ENCODE measurements at places on chromosomes 13 and 19.

DNA sequence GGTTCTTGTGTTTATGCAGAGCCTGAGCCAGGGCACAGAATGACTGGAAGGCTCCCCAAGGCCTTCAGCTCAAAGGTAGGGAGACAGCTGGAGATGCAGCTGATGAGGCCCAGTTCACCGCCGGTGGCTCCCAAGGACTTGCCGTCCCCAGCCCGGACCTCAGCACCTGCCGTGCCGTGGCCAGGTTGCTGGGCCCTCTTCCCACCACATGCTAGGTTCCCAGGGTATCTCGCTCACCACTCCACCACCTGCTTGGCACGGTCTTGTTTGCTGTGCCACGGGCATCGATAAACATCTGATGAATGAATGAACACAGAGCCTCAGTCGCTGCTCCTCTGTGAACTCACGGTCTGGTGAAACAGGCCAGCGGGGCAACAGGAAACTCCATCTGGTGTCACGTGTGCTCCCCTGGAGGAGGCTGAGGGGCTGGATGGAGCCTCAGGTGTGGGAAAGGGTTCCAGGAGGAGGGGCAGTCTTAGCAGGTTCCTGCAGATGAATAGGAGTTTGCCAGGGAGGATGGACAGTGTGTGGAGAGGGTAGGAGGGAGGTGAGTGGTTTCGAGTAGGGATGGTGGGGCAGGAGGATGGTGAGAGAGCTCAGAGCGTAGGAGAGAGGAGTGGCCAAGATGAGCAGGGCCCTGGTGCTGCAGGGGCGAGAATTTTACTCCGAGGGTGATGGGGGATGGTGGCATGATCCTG is 3.6 kb upstream of the KLK14 start:
- DNase-seq, result no peak

- DNase-seq, result no peak
Observed at GRCh38 chr19:16676101-16676798, 15.3 kb downstream of the TMEM38A start.

DNA sequence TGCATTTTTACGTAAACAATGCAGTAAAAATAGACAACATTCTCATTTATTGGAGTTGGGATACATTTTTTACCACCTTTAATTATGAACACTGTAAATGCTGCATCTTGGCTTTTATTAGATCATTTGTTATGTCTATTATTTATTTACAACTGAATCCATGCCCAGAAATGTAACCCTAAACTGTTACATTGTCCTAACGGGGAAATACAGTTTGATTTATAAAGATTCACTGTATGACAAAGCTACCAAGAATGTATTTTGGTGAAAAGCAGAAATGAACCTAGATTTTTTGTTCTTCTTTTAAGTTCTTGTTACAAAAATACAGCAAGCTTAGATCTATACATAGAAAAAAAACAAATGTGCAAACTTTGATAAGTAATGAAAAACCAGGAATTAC is 1.1 kb downstream of the METTL21C start:
- DNase-seq, result no peak

- DNase-seq, result no peak
Observed at GRCh38 chr19:35592226-35592625, 6.3 kb downstream of the PMIS2 start.

- DNase-seq, result no peak
Observed at GRCh38 chr13:44012910-44013757, 133.4 kb downstream of the LACC1 start.

GRCh38 chr13:33610438-33611120 is 207.4 kb upstream of the RFC3 start:
- no peak for DNase-seq

- DNase-seq, result no peak
Observed at GRCh38 chr13:103039183-103039582, 27.0 kb downstream of the SLC10A2 start.

DNA sequence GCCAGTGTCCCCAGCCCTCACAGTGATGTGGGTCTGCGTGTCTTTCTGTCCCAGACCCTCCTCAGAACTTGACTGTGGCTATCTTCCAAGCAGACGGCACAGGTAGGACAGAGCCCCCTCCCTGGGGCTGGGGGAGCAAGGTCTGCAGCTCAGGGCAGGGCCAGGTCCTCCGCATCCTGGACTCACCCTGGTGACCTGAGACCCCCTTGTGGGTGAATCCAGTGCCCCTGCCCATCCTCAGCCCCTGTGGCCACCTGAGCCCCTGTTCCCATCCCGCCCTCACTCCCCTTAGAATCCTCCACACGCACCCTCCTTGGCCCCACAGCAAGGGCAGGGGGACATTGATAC is 39.0 kb upstream of the CD33 start:
- no peak for DNase-seq
